ENCODE measurements at places on chromosomes 1 and 21.

- no peak for DNase-seq
Observed at GRCh38 chr1:24154215-24154614, 11.3 kb upstream of the IL22RA1 start.

DNA sequence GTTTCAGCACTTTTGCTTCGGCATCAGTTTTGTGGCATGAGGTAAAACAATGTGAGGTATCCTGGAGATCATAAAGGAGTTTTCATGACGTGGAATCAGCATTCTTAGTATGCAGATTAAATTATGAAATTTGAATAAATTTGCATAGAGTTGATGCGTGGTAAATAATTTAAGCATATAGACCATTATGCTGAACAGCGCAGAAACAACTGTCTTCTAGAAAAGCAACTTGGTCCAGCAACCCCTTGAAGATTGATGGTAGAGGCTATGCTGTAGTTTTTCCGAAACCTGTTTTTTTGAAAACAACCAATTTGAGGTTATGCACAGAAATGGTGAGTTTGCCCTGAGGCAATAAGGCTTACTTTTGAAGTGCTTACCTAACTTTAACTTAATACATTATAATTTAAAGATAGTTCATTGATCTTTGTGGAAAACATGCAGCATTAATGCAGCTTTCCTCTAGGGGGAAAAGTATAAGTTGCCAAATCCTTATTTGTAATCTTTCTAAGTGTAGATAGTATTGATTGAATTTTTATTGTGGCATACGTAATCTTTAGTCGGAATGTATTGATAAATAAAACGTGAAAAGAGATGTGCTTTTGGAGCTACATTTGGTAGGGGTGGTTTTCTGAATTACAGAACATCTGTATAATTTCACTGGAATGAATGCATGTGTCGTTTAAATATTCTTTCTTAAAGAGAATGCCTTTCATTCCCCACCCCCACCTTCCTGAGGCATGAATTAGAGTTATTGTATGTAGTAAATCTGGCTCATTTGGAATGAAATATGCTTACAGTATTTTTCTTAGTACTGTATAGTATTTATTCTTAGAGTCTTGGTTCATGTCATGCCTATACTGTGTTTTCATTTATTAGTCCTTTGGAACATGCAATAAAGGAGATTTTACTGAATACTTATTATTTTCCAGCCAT is 3.8 kb downstream of the PRDM2 start:
- no peak for DNase-seq

- peak; percentile 1 for DNase-seq
Observed at GRCh38 chr1:237386362-237387143, 344.6 kb downstream of the RYR2 start.

- peak; percentile 18 for DNase-seq
Observed at GRCh38 chr1:26887125-26887524, 3.0 kb downstream of the GPN2 start.

- no peak for DNase-seq
Observed at GRCh38 chr1:32742199-32742947, 39.8 kb upstream of the SYNC start.

DNA sequence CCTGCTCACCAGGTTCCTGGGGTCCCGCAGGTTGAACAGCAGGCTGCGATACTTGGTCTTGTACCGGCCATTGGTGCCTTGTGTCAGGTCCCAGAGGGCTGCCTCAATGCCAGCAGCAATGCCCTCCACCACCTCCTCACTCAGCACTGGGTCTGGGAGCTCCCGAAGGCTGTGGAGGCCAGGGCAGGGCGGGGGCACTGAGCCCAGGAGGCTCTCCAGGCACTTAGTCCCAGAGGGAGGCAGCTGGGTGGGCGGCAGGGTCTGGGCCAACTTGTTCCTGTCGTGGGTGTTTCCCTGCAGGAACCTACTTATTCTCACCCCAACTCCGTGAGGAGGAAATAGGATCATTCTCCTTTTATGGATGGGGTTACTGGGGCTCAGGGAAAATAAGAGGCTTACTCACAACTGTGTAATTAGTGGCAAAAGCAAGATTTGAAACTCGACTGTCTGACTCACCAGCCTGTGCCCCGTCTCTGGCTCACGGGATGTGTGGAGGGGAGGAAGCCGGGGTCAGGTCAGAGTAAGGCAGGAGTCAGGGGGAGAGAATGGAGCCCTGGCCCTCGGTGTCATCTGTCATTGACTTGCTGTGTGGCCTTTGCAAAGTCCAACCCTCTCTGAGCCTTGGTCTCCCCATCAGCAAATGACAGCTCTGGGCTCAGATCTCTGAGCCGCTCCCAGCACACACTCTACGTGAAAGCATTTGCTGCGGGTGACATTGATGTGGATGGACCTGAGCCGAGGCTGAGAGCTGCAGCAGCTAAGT is 17.2 kb downstream of the SPOCD1 start:
- peak; percentile 88 for DNase-seq

GRCh38 chr21:37503848-37504467 is 137.4 kb downstream of the DYRK1A start:
- DNase-seq: peak; percentile 73

GRCh38 chr21:39644062-39644560 is 31.4 kb downstream of the B3GALT5 start:
- no peak for DNase-seq

DNA sequence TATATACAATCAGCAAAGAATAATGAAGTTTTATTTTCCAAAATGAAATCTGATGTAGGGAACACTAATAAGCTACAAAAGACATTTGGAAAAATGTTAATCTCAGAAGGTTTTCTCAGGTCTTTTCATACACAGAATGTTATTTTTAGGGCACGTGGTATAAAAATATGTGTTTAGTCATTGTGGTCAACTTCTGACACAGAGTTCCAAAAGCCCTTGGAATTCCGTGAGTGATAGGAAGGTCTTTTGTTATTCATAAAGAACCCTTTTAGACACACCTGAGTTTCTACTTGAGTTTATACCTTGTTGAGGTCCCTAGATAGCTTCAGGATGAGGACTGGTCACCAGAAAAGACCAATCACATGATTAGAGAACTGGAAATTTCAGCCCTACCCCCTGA is 277.6 kb upstream of the NCAM2 start:
- DNase-seq: peak; percentile 18

GRCh38 chr1:63828322-63829044 is 54.7 kb downstream of the ROR1 start:
- no peak for DNase-seq

- no peak for DNase-seq
Observed at GRCh38 chr1:156880473-156880872, 13.0 kb upstream of the PEAR1 start.

DNA sequence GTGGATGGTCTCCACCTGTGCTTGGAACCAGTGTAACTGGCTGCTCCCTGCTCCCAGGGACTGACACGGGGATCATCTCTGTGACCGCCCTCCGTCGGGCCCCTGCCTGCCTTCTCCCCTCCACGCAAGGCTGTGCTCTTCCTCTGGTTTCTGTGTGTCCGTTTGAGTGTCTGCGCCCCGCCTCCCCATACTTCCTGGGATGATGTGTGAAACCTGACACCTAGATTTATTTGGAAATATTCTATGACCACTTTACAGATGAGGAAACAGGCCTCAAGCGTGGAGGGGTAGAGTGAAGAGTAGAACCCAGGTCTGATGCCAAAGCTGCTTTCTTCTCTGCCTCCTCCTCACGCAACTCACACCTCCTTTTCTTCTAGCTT is 24.3 kb downstream of the LDLRAP1 start:
- no peak for DNase-seq

DNA sequence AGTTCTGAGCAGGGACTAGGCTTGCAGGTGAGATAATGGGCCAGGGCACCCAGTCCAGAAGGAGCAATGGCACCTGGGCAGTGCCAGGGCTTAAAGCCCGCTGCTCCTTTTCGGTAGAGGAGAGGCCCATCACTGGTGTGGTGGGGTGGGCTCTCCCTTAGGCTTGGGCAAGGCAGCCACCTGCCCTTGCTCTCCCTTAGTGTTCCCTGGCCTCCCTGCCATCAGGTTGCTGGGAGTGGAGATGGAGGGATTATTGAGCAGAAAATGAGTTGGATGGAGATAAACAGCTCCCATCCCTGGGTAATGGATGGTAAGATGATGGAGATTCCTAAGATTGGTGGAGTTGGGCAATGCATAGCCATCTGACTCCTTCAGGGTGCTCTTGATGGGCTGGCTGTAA is 7.9 kb downstream of the MYOG start:
- no peak for DNase-seq

DNA sequence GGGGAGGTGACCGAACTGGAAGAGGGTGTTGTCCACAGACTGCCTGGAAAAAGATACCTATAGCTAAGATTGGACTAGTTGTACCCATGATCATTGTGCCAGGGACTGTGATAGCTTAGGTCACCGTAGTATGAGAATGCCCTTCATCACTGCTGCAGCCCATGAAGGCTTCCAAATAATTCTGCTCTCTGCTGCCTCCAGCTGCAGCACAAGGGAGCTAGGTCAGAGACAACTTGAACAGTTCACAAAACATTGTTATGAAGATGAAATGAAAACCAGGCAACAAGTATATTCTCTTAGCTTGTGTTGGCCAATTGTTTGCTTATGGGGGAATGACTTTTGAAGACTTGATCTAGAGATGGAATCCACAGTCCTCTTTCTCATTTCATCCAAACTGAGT is 246.7 kb downstream of the MRPL39 start:
- no peak for DNase-seq

- DNase-seq: no peak
Observed at GRCh38 chr1:203600782-203601513, 25.7 kb upstream of the ATP2B4 start.

GRCh38 chr1:229087906-229088305 is 183.0 kb upstream of the RAB4A start:
- no peak for DNase-seq

DNA sequence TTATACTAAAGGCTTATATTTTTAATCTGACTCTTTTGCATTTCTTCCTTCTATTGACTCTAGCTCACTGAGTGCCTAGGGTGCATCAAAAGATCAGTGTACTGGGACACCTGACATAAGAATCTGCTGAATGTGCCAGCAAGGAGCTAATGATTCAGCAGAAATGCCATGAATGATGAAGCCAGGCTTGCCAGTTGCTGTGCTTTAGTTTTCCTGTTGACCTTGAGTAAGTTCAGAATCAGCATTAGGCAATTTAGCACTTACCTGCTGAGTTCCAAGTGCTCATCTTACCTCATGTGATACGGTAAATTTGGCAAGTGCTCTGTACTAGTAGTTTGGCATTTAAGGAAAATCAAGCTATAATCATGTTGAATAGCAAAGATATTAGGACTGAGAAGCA is 523.2 kb upstream of the B3GALT2 start:
- DNase-seq: no peak

GRCh38 chr1:25564777-25565574 is 21.6 kb downstream of the LDLRAP1 start:
- no peak for DNase-seq

DNA sequence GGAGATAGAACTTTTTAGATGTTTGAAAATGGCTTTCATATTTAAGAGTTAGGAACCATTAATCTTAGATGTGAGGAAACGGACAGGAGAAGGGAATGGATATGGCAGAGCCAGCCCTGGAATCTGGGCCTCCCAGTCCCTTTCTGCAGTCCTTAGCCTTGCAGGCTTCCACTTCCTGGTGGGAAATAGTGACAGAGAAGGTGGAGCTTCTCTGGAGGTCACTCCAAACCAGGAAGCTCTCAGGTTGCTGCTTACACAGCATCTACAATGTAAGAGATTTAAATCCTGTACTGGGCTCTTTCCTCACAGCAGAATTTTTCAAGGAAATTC is 2.5 kb downstream of the S100A11 start:
- DNase-seq: no peak

DNA sequence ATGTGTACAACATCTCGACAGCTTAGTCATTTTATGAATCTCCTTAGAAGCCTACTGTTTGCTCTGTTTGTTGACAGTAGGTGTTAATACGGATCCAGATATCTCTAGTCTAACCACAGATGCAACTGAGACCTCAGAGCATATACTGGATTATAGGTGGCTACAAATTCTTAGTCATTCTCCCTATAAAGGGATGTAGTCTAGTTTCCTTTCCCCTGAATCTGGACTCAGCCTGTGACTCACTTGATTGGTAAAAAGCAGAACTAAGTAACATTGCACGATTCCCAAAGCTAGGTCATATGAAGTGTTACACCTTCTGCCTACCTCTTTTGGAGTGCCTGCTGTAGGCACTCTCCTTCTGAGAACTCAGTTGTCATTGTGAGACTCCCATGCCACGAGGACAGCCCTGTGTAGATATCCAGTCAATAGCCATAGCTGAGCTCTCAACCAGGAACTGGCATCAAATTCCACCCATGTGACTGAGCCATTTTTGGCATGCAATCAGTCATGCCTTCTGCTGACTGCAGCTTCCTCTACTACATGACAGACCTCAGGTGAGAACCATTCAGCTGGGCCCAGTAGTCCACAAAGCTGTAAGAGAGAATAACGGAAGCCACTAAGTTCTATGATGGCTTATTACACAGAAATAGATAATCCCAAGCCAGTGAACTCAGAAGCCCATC is 135.9 kb upstream of the CHRM3 start:
- DNase-seq: peak; percentile 10

DNA sequence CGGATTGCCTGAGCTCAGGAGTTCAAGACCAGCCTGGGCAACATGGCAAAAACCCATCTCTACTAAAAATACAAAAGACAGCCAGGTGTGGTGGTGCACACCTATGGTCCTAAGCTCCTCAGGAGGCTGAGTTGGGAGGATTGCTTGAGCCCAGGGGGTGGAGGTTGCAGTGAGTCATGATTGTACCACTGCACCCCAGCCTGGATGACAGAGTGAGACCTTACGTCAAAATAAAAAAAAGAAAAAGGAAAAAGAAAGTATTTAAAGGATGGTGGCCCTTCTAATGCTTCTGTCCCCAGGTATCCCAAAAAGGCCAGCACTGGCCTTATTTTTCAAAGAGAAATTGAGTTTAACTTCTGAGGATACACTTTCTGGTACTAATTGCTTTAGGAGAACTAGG is 1.7 kb downstream of the IKBKE start:
- DNase-seq: no peak

- no peak for DNase-seq
Observed at GRCh38 chr1:58325866-58326265, 220.7 kb downstream of the OMA1 start.

DNA sequence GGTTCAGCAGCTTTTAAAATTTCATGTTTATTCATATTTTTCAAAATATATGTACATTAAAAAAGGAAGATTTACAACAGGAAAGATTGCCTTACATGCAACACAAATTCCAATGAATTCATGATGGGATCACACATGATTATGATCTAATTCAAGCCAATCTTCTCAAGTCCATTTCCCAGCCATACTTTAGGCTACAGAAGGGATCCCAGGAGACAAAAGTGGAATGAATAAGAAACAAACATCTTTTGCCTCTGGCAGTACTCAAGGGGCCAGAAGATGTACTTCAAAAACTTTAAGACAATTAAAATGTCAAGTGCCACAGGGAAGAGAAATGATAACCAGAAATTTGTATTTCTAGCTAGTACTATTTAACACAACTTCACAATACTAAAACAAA is 10.2 kb upstream of the SH2D5 start:
- no peak for DNase-seq

GRCh38 chr1:111875640-111876039 is 113.8 kb downstream of the KCND3 start:
- no peak for DNase-seq
